ENCODE measurements at places on chromosomes 6 and 20.

- DNase-seq: peak; percentile 92
Measured at GRCh38 chr6:53437557-53438202, 88.9 kb upstream of the ELOVL5 start.

DNA sequence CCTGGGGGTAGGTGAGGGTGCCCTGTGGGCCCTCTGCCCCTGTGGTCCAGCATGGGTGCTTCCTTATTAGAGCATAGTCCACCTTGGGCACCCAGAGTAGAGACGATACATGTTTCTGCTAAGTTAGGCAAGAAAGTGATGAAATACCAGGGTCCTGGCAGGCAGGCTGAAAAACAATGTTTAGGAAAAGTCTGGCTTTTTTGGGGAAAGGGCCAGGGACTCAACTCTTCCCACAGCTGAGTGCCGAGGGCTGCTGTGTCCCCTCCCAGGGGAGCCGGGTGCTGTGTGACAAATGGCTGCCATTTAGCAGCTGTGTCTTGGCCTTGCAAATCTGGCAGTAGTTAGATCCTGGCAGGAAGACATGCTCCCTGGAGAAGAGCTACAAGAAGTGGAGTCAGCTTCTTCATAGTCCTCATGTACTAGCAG lies 61.5 kb downstream of the RREB1 start:
- DNase-seq: no peak

- DNase-seq: no peak
Measured at GRCh38 chr6:39904946-39905639, 29.2 kb downstream of the MOCS1 start.

DNA sequence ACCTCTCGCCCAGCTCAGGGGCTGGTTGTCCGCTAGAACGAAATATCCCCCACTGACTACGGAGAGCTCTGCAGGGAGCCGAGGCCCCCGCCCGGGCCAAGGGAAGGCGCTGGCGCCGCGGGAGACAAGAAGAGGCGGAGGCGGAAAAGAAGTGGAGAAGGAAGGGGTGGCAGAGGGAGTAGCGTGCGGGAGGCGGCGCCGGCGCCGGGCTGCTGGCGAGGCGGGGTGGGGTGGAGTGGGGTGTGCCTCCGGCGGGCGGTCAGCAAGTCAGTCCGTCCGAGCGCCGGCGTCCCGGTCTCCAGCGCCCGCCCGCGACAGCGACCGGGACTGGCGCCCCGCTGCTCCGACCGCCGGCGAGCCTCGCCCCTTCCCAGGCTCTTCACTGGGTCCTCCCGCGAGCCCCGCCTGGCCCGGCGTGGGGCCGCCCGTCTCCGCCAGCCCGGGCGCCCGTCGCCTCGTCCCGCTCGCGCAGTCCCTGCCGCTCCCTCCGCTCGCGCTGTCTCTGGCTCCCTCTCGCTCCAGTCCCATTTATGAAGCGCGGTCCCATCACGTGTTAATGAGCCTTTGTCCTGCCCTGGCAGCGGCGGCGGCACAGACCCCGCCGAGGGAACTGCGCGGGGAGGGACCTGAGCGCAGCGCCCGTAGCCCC lies at the start of gene CNR1:
TSS of gene CNR1 (minus strand) at position 504 of the 649 bp plus-strand sequence. CDS start 21,073 bp downstream, outside the sequence.
- no peak for DNase-seq

DNA sequence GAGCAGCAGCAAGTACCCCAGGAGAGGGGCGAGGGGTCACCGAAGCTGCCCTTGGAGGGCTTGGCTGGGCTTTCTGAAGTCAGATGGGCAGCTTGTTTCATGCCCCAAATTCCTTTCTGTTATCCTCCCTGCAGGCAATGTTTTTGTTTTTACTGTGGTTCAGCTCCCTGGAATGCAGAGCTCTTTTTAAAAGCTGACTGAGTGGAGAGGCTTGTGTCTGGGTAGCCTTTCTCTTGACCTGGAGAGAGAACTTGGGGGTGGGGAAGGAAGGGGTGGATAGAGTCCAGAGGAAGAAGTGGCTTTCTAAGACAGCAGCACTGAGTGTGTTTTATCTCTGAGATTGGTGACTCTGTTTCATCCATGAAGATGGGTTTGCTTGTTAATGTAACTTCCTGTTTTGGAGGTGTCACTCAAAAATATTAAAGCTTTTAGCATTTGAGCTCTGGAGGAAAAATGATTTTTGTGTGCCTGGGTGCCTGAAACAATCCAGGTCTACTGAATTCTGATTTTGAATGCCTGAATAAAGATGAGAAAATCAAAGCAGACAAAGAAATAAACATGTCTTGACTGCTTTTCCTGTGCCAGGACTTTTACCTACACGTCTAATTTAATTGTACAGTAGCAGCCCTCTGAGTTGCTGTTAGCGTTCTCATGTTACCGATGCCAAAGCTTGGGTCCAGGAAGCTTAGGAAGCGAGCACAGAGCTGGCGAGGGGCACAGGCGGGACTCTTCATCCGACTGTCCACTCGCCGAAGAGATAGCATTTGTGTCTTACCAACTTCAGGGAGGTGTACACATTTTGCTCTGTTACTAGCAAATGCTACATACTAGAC lies 78.2 kb upstream of the EEF1E1 start:
- peak; percentile 46 for DNase-seq

- peak; percentile 89 for DNase-seq
Measured at GRCh38 chr6:25717866-25718740, 36.4 kb upstream of the SLC17A4 start.

GRCh38 chr6:1179571-1180459 lies 132.1 kb upstream of the FOXQ1 start:
- DNase-seq: no peak

DNA sequence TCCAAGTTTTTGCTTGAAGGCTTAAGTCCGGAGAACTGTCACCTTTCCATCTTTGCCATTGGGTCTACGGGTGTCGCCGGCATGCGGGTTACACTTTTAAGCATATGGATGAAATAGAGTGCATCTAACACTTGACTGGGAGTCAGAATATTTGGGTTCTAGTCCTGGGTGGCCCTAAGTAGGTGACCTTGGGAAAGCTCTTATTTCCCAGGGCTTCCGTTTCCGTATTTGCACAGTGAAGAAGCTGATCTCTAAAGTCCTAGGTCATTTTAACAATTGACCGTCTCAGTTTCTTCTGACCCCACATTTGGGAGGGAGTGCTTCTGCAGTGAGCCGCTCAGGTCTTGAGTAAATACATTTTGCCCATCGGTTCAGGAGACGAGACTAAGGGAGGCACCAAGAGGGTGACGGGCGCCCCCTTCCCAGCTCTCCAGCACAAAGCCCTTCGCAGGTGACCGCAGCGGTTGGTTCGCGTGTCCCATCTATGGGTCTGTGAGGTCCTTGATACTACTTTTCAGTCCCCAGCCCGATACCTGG lies 651 bp upstream of the BLTP3A start:
- peak; percentile 90 for DNase-seq

- peak; percentile 49 for DNase-seq
Measured at GRCh38 chr6:138287144-138287955, 69.1 kb upstream of the PBOV1 start.

DNA sequence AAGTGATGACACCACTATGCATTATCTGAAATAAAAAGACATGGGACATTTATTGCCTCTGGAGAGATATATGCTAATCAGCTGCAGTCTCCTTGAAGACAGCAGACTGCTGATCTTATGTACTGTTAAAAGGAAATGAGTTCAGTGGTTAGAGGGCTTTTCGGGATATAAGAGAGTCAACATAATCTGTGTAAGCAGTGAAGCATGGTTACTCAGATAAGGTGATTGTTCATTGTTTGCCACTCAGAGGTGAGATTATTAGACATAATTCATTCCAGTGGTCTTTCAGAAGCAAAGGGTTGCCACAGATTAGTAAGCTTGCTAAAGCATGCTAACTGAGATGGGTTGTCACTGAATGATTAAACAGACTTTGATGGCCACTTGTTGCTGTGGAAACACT lies 1450.7 kb upstream of the ADGRB3 start:
- peak; percentile 87 for DNase-seq

Measured in OCI-M1 (cell line).